ENCODE measurements at places on chromosomes 12 and 14.

DNA sequence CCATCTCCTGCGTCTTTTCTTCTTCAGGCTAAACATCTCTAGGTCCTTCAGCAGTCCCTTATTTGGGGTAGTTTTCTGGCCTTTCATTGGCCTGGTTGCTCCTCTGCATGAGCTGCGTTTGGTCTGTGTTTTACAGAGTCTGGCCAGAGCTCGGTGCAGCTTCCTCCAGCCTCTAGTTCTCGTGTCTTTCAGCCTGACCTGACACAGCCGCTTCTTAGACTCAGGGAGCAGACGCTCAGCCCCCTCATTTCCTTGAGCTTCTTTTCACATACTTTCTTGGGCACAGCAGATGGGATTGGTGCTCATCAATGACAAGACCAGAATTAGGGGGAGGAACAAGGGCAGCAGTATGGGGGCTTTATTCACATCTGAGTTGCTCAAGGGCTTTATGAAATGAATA lies 13.6 kb upstream of the GSG1 start:
- DNase-seq, result no peak

- no peak for DNase-seq
Observed at GRCh38 chr14:96634481-96634880, 132.3 kb downstream of the PAPOLA start.

GRCh38 chr12:113207613-113208040 lies 13.6 kb upstream of the TPCN1 start:
- peak; percentile 76 for DNase-seq

- DNase-seq, result no peak
Observed at GRCh38 chr14:68501614-68502052, 291.2 kb downstream of the ZFP36L1 start.

DNA sequence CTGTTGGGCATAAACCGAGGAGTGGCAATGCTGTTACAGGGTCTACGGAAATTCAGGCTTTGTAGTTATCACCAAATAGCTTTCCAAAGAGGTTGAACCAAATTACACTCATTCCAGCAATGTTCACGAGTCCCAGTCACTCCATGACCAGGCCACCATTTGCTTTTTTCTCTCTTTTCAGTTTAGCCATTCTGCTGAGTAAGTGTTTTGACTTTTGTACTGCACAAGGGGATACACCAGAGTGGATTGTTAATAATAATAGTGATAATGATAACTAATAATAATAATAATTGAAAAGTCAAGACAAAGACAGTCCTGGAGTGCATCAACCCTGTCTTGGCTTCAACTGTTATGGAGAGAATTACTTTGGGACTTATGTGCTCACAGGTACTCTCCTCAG lies 343.5 kb downstream of the AACS start:
- no peak for DNase-seq

DNA sequence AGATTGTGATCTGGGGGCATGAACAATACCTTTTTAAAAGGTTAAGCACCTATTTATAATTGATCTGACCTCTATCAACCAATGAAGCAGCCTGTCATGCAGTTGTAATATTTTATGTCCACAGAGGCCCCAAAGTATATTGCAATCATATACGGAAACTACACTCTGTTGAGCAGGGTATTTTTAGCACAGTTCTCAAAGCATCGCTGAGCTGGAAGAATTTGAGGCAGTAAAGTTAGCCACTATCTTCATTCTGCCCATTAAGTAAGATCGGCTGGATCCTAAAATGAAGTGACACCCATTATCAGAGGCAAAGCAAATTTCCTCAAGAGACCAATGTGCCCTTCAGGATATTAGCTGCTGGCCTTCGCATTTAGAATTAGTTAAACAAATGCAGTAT lies 47.7 kb upstream of the GRIP1 start:
- peak; percentile 68 for DNase-seq

DNA sequence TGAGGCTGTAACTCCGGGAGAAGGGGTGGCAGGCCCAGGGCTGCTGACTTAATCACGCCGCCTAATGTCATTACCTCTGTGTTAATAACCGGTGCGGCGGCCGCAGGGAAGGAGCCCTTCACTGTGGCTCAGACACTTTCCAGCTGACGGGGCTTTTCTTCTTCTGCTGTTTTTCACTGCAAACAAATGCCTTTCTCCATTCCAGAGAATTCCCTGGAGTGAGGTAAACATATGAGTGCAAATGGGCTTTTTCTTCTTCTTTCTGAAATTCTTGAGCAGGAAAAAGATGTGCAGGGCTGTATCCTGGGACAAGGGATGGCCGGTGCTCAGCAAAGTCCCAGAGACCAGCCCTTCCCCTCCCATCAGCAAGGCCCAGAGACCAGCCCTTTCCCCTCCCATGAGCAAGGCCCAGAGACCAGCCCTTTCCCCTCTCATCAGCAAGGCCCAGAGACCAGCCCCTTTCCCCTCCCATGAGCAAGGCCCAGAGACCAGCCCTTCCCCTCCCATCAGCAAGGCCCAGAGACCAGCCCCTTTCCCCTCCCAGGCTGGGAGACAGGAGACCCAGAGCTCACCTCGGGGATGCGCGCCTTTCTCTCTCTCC lies 33.4 kb upstream of the FAM181A start:
- DNase-seq, result no peak

- DNase-seq, result no peak
Observed at GRCh38 chr14:67967206-67967605, 147.6 kb downstream of the RAD51B start.

DNA sequence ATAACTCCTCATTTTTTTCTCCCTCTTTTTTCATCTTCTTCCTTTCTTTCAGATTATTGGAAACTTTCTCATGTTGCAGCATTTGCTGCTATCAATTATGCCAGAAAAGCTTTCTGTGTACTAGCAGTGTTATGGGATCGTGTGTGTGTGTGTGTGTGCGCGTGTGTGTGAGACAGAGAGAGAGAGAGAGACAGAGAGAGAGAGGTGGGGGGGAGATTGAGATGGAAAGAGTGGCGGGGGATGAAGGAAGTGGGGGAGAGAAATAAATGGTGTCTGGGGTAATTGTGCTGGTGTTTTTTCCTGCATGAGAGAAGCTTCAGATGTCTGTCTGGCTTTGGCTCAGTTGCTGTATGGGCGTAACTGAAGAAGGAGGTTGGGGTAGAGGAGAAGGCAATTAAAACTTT lies 268.9 kb downstream of the RAD51B start:
- DNase-seq, result no peak

GRCh38 chr12:50322206-50322605 lies 38.9 kb upstream of the LIMA1 start:
- no peak for DNase-seq

- DNase-seq, result no peak
Observed at GRCh38 chr12:41242603-41243002, 54.5 kb downstream of the PDZRN4 start.

GRCh38 chr12:106197906-106198623 lies 49.8 kb downstream of the CKAP4 start:
- DNase-seq, result no peak

DNA sequence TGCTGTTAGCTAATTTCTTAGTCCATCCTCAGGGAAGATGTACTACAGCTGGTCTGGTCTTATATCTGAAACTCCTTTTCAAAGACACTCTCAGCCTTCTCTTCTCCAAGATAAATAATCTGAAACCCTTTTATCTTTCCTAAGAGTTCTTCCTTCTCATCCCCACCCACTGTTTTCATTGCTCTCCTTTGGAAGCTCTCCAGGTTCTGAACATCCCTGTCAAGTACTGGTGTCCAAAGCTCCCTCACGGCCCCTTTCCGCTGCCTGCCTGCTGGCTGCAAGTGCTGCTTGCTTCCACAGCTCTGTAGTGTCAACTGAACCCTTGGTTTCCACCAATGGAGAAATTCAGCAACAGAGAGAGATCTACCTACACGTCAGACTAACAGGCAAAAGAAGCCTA lies 6.6 kb upstream of the SLC6A13 start:
- DNase-seq, result no peak

- no peak for DNase-seq
Observed at GRCh38 chr12:82411546-82412230, 53.4 kb downstream of the METTL25 start.

DNA sequence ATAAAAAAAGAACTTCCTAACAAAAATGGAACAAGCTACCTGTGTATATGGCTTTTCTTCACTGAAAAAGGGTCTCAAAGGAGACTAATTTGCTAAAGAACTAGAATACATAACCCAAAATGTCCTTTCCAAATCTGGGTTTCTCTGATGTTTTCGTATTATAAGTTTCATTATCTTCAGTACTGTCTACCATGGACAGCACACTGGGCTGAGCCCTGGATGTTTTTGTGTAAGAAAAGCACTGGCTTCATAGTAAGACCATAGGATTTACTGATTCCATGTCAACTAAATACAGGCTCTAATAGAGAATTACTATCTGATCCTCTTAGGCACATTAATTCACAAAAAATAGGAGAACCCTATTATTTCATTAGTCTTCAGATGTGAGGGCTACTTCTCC lies 94.3 kb upstream of the GPHB5 start:
- DNase-seq, result no peak

DNA sequence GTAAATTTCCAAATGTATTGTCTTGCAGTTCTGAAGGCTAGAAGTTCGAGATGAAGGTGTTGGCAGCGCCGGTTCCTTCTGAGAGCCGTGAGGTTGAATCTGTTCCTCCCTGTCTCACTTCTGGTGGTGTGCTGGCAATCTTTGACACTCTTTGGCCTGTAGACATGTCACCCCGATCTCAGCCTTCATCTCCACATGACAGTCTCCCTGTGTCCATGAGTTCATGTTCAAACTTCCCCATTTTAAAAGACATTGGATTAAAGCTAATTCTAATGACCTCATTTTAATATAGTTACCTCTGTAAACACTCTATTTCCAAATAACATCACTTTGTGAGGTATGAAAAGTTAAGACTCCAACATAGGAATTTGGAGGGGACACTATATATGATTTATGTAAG lies 4.1 kb upstream of the RBM19 start:
- DNase-seq, result no peak

DNA sequence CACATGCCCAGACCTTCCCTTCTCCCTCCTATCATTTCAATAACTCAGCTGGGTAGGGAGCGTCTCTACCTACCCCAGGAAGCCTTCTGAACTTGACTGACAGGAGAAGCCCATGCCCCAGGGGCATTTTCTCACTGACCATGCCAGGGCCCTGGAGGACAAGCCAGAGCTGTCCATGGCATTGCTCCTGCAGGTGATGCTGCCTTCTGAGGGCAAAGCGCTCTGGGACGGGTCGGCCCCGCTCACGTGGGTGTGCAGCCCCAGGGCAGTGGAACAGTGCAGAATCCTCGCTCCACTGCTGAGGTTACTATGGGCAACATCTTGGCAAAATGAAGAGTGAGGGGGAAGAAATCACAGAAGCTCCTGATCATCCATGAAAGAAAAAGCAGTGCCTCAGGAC lies 28.5 kb upstream of the CIPC start:
- DNase-seq, result no peak

DNA sequence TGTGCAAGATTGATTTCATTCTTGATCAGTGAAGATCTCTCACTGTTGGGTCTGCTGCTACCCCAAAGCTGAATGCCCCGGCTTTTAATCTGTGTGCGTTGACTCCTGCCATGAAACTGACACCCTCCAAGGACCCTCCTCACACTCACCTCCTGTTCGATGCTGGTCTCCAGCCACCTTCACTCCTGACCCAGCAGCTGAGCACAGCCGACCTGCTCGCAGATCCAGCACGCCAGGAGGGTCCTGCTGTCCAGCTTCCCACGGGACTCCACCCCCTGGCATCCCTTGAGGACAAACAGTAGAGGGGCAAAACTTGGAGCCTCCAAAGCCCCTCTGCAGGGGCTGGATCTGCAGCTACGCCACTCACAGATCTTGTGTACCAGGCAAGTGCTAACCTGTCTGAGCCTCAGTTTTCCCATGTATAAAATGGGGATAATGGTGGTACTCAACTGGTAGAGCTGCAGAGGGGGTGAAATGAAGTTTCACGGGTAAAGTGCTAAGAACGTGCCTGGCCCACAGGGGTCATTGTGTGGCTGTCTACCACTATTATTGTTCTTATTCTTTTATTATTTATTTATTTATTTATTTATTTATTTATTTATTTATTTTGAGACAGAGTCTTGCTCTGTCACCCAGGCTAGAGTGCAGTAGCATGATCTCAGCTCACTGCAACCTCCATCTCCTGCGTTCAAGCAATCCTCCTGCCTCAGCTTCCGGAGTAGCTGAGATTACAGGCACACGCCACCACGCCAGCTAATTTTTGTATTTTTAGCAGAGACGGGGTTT lies 178.0 kb downstream of the PHETA1 start:
- DNase-seq, result no peak

DNA sequence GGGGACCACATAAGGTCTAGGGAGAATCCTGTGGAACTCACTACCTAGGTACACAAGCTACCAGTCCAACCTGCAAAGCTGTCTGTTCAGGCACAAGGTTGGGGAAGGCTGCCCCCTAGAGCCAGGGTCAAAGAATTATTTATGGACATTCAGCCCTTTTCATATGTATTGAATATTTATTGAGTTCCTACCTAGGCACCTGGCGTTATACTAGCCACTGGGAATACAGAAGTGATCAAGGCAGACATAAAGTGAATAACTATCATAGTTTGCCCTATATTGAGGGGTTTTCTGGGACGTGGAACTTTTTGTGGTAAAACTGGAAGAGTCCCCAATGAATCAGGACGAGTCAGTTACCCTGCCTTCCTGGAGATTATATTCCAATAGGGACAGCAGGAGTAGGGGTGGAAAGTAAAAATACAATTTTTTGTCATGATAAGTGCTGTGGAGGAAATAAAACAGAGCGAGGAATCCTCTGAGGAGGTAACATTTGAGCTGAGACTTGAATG lies 5.8 kb upstream of the SLC48A1 start:
- peak; percentile 73 for DNase-seq

- DNase-seq, result no peak
Observed at GRCh38 chr12:131102493-131102931, 148.8 kb downstream of the ADGRD1 start.

GRCh38 chr14:68774771-68775613 lies 17.9 kb downstream of the ZFP36L1 start:
- no peak for DNase-seq

DNA sequence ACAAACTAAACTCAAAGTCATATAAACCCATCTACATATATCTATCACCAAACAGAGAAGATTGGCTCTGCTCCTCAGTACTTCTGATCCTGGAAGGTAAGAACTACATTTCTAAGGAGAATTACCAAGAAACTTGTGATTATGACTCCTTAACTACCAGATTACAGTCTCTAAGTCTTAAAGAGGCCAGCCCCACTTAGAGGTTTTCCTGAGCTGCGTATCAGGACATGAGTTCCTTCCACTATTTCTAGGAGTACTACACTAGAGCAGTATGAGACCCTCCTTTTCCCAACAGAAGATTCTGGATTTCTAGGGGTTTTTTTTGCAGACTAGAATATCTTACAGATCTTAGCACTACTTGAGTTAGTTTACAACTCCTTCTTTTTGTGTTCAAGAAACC lies at the start of gene NOXRED1:
Gene NOXRED1 (minus strand): TSS at position 101 of the 400 bp plus-strand sequence. CDS start 634 bp downstream, outside the sequence.
- no peak for DNase-seq

GRCh38 chr12:115132145-115132544 lies 448.2 kb upstream of the TBX3 start:
- DNase-seq, result no peak

- DNase-seq, result no peak
Observed at GRCh38 chr12:93608313-93608712, 35.8 kb downstream of the SOCS2 start.

- no peak for DNase-seq
Observed at GRCh38 chr14:26993556-26993955, 395.7 kb upstream of the NOVA1 start.

GRCh38 chr12:26360062-26360461 lies 164.7 kb downstream of the SSPN start:
- DNase-seq, result no peak

GRCh38 chr14:68977718-68978171 lies 1.4 kb downstream of the ACTN1 start:
- DNase-seq, result no peak

- DNase-seq, result no peak
Observed at GRCh38 chr12:39846971-39847650, 227.5 kb upstream of the ABCD2 start.
